ENCODE measurements at places on chromosomes 13 and 19.

DNA sequence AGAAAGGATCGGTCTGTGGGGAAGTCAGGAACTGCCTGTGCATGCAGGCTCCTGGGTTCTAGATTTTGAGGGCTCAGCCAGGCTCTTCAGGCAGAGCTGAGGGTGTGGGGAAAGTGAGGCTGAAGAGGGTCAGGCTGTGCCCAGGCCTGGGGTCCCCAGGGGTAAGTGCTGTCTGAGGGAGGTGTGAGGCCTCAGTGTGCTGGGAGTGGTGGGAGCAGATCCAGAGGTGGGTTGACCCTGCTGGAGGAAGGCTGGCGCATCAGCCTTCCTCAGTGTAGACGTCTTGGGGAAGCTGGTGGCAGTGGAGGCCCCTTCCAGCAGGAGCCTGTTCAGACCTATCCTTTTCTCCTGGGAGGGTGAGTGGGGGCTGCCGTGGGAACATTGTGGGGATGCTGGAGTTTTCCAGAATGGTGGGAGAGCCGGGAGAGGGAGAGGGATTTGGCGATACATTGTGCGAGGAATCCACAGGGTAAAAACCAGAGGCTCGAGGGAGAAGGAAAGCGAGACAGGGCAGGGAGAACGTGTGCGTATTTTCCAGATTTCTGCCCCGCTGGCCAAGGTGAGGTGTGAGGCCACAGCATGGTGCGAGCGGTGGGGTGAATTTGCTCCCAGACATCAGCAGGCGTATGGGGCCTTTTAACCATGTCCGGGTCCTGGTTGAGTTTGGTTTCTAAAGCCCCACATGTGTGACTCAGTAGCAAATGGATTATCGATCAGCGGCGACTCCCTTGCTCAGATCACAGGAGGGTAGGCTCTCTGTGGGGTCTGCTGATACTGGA, 237.7 kb downstream of the TEX29 start:
- DNase-seq: no peak

GRCh38 chr19:40469011-40469410, 2.2 kb downstream of the SPTBN4 start:
- DNase-seq: no peak

DNA sequence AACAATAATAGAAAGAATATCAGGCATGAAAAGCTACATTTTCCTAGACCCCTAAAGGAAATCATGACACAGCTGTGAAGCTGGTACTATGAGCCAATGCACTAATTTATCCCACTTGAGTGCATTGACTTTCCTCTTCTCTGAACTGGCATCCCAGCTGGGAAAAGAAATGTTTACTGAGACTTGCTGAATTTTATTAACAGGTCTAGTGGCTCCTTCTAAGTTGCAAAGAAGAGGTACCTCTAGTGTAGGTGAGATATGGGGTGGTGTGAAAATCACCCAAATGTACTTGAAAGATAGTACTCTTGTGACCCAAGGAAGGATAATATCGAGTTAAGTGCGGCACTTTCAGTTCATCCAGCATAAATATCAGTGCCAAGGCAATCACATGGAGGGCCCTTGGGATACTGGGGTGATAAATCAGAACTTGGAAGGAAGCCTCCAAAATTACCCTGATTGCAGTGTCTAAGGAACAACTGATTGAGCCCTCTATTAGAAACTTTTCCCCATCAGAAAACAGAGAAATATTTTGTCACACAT, 369.2 kb downstream of the PCDH9 start:
- DNase-seq: no peak

GRCh38 chr19:50827476-50827875, 3.9 kb upstream of the KLK1 start:
- no peak for DNase-seq

DNA sequence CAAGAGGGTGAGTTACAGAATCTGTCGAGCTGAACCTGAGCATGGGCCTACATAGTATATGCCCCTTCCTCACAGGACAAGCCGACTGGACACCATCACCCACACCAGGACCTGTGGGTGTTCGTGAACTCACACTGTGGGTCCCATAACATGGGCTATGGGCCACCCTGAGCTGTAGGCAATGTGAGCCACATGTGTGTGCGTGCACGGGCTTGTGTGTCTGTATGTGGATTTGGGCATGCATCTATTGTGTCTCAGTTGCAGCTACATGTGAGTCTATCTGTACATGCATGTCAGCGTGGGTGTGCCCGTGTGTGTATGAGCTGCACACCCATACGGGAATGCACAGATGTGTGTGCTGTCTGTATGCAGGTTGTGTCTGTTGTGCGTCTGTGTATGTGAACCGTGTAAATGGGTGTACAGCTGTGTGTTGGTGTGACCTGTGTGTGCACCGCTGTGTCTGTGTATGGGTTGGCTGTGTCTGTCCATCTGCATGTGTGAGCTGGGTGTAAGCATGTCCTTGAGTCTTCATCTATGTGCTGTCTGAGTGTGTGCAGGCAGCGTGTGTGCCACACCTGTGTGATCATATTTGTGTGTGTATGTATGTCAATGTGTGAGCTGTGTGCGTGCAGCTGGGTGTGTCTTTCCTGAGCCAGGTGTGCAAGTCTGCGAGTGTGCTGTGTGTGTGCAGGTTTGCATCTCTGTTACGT, 1.7 kb downstream of the NOTCH3 start:
- DNase-seq: no peak

GRCh38 chr19:33683881-33684537, 62.3 kb downstream of the CHST8 start:
- no peak for DNase-seq

DNA sequence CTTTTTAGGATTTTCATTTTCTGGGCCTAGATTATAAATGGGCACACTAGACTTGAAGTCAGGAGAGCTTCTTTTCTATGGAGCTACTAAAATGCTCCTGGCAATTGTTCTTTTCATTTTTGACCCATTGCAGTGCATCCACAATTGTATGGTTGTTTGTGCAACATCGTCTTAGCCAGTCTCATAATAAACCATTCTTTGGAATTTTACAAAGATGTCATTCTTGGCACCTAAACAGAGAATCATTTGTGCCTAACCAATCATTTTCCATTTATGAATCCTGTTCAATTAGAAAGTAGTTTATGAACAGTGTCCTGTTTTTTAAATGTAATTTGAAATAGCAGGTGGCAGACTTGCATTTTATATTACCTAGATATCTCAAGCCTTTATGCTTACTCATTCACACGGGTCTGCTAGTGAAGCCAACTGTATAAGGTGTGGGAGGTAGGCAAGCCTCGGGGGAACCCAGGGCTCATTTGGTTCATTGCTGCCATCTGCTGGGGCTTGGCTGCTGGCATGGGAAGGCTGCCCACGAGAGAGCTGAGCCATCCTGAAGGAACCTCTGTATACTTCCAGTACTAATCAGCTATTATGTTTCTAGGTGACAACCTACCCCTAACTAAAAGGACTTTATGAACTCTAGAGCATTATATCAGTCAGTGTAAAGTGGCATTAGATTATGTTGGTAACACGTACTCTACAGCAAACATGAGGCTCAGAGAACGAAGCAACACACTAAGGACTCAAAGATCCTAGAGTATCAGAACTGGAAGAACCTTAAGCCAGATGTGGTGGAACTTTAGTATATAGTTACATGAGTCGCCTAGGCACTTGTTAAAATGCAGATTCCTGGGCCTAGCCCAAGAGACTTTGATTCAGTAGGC, 60.0 kb downstream of the TPT1 start:
- no peak for DNase-seq

- DNase-seq: no peak
Measured at GRCh38 chr13:61146158-61146557, 269.5 kb downstream of the PCDH20 start.

DNA sequence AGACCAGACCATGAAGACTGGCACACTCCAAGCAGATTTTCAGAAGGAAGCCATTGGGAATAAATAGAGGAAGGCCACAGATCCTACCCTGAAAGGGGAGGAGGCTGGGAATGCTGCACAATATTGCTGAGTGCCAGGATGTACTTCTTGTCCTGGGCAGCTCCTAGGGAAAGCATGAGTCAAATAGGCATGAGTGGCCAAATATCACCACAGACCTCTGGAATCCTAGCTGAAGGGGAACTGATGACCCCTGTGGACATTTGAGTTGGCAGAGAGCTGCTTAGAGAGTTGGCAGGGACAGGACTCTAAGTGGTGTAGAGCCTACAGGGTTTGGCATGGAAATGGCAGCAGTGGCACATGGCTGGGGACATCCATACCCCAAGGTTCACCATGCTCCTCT, 234.3 kb upstream of the TRPC4 start:
- no peak for DNase-seq

GRCh38 chr19:3351702-3352447, 14.5 kb upstream of the NFIC start:
- DNase-seq: no peak

- no peak for DNase-seq
Measured at GRCh38 chr13:79423801-79424642, 18.0 kb upstream of the RBM26 start.

DNA sequence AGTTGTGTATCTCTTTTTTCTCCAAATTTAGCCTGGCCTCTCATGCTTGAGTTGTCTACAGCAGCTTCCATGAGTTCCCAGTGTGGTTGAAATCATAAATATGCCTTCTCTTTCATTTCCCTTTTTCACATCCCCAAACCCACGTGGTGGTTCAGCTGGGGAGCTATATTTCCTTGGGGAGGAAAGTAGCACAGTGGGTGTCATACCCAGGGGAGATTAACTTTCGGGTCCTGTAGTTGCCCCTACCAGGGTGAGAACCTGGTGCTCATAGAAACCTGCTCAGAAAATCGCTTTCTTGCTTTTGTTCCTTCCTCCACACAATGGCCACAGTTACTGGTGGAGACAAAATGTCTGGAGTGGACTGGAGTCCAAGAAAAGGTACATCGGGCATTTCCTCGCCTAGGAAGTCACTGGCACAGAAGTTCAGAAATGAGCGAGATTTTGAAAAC, 7.0 kb upstream of the LILRA4 start:
- no peak for DNase-seq

- DNase-seq: no peak
Measured at GRCh38 chr19:8489561-8490394, 12.7 kb downstream of the PRAM1 start.

GRCh38 chr13:34734932-34735331, 207.1 kb upstream of the NBEA start:
- DNase-seq: no peak

GRCh38 chr19:21092109-21092508, 10.1 kb downstream of the ZNF714 start:
- DNase-seq: no peak

- DNase-seq: no peak
Measured at GRCh38 chr19:4066682-4067395, at the start of gene ZBTB7A. ZBTB7A (minus strand) TSS chr19:4066899; CDS start chr19:4055232, 11,667 bp downstream.

GRCh38 chr19:15575406-15575805, 39.6 kb upstream of the CYP4F8 start:
- no peak for DNase-seq

- no peak for DNase-seq
Measured at GRCh38 chr13:75050419-75051046, 431.4 kb downstream of the TBC1D4 start.

DNA sequence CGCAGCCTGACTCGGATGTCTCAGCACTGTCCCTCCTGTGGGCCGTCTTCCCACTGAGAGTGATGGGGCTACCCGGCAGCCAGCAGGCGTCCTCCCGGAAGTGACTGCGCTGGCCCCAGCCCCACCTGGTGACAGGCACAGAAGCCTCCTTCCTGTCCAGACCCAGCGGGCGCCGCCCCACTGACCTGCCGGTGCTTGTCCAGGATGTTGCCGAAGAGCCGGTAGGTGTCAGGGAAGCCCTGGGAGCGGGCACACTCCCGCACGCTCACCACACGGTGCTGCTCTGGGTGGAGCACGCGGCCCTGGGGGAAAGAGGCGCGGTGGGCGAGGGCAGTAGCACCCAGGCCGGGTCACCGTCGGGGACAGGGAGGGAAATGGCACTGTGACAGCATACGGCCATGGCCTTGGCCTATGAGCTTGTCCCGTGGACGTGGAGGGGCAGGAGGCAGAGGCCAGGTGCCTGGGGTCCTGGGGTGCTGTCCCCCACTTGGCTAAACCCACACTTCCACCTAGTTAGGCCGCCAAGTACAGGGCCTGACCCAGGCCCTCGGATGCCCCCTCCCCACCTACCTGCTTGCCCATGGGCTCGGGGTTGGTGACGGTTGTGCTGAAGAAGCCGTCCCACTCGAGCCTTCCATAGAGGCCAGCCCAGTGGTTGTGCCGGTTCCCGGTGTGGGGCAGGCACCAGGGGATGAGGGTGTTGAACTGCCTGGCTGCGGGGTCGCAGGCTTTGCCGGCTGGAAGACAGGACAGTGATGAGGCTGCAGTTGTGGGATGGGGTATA, 16.0 kb upstream of the EIF3G start:
- no peak for DNase-seq

- DNase-seq: no peak
Measured at GRCh38 chr13:94999871-95000270, 287.5 kb upstream of the SOX21 start.

- DNase-seq: no peak
Measured at GRCh38 chr13:79645569-79645968, 164.6 kb downstream of the NDFIP2 start.

- no peak for DNase-seq
Measured at GRCh38 chr19:13162724-13163608, 12.8 kb downstream of the IER2 start.

- DNase-seq: no peak
Measured at GRCh38 chr19:57302727-57303401, 17.4 kb upstream of the ZNF543 start.

GRCh38 chr19:51531349-51532315, at the start of gene SIGLEC6:
SIGLEC6 (minus strand) TSS chr19:51531670; CDS start chr19:51531648, 22 bp downstream.
- no peak for DNase-seq

DNA sequence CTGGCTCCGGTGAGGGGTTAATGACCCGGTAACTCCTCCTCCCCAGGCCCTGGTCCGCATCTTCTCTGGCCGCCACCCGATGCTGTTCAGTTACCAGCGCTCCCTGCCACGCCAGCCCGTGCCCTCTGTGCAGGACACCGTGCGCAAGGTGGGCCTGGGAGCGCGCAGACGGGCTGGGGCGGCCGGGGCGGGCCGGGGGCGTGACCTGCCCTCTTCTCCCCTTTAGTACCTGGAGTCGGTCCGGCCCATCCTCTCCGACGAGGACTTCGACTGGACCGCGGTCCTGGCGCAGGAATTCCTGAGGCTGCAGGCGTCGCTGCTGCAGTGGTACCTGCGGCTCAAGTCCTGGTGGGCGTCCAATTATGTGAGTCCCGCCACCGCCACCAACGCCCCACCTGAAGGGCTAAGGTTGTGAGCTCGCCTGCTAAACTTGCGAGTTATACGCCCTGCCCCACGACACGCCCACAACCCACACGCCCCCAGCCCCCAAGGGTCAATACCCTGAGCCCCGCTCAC, 10.4 kb downstream of the CPT1C start:
- no peak for DNase-seq

DNA sequence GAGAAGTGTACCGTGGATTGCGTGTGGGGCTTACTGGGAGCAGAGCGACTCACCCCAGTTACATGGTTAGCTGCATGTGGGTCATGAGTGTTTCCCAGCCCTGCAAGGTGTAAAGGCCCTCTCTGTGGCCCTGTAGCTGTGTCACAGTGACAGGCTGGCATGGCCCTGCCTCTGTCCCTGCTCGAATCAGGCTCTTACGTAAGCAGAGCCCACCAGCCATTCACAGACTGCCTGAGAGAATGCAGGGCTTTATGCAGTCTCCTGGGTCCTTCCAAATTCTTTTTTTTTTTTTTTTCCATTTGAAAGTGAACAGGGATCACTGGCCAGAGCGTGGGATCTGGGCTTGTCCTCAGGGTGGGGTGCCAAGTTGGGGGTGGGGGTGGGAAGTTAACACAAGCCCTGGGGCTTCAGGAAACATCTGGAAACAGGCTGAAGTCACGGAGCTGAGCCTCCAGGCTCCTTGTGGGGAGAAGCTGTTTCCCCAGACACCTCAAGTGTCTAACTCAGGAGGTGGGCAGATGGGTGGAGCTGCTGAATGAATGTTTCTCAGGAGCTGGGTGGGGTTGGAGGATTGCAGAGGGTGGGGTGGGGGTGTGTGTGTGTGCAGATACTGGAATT, 13.4 kb downstream of the TECR start:
- DNase-seq: no peak

All from brain pericyte (primary cell).